ENCODE measurements at places on chromosomes 4 and X.

DNA sequence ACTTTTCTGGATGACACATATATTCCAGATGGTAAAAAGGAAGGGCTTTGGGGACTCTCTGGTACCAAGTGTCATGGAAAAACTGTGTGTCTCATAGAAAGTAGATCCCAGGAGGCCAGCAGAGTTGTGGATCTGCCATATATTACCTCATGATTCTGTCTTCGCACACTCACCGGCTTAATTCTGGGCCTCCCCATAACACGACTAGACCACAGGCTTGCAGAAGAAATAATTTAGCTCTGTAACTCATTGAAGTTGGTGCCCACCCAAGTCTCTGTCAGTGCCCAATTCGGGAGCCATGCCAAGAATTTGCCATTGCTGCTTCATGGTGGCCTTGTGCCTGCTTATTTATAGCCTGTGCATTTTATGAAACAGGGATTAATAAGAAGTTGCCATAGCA, 104.5 kb downstream of the AR start:
- H3K27ac ChIP-seq, result no peak overlapping the region
- H3K27me3 ChIP-seq, result no peaks in the 10 kb centered on the region
- no peaks in the 10 kb centered on the region for H3K36me3 ChIP-seq

- no peak overlapping the region for H3K27ac ChIP-seq
- no peaks in the 10 kb centered on the region for H3K36me3 ChIP-seq
- no peak for DNase-seq
- no peaks in the 10 kb centered on the region for H3K4me1 ChIP-seq
- no peaks in the 10 kb centered on the region for H3K27me3 ChIP-seq
Measured at GRCh38 chrX:98795636-98796035, 1614.4 kb downstream of the PCDH19 start.

DNA sequence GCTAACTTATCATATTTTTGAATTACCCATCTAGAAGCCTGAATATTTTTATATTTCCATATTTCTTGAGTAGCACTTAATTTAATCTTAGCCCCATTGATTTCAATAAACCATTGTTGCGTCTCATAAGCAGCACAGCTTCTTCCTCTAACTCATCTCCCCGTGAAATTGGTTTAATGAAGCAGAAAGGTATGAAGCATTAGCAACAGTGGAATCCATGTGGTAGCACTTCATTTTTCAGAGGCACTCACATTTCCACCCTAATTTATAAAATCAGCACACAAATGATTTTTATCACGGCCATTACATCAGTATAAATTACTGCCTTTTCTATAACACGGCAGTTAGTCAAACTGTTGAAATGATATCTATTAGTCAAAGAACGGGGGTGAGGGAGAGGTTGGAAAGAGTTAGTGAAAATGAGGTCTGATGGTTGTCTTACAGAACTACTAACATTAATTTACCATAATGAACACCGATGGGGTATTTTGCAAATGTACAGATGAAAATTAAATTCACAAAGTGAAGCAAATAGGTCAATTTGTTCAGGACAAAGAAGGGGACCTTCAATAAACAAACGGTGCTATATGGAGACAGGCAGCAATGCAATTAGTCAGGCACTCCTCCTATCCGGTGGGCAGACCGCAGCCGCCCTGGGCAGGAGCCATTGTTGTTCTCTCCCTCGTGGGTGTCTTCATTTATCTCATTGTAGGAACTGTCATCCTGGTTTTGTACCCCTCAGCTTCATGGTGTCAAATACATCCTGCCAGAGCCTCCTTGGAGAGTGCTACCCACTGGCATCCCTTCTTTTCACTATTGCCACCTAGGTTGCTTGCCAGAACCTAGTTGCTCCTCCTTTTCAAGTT, 205.7 kb downstream of the SOX3 start:
- no peak for DNase-seq
- no peaks in the 10 kb centered on the region for H3K36me3 ChIP-seq
- H3K27ac ChIP-seq, result peak overlapping the region; percentile 85
- H3K4me1 ChIP-seq, result peaks cover 16% of the 10 kb centered on the region
- H3K27me3 ChIP-seq, result no peaks in the 10 kb centered on the region

- DNase-seq, result peak; percentile 61
- H3K4me1 ChIP-seq, result no peaks in the 10 kb centered on the region
- H3K27me3 ChIP-seq, result no peaks in the 10 kb centered on the region
- no peaks in the 10 kb centered on the region for H3K36me3 ChIP-seq
- H3K27ac ChIP-seq, result no peak overlapping the region
Measured at GRCh38 chrX:53312946-53313727, 31.8 kb upstream of the IQSEC2 start.

- no peaks in the 10 kb centered on the region for H3K36me3 ChIP-seq
- no peaks in the 10 kb centered on the region for H3K4me1 ChIP-seq
- no peak overlapping the region for H3K27ac ChIP-seq
- H3K27me3 ChIP-seq, result no peaks in the 10 kb centered on the region
Measured at GRCh38 chr4:117817301-117817700, 217.0 kb upstream of the NDST3 start.
